Activated T-helper 1 cell treated with anti-CD3 and anti-CD28 coated beads, Interleukin-2, amount 50 U/mL, for 16 hours (primary cell): ENCODE measurements at places on chromosomes 5 and 9.

- no peak for DNase-seq
Observed at GRCh38 chr9:21580636-21581378, 98.7 kb upstream of the IFNE start.

GRCh38 chr9:20297646-20298084 is 324.6 kb downstream of the MLLT3 start:
- DNase-seq, result no peak

DNA sequence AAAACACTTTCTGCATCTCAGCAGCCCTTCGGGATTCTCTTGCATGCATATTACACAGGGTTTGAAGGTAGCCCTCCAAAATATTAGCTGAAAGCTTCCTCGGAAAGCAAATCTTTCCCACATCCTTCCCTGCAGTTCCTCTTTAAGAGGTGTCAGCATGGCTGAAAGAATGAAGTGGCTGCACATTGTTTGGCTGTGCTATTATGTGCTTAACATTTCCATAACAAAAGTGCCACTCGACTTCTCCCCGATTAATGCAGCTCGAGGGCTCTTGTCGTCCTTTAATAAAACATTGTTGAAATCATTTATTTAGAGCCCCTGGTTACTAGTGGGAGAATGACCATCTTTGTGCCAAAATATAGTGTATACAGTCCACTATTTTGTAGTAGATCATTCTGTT is 6.5 kb downstream of the GAS1 start:
- no peak for DNase-seq

- no peak for DNase-seq
Observed at GRCh38 chr9:37421914-37422288, 595 bp upstream of the GRHPR start.

- DNase-seq, result no peak
Observed at GRCh38 chr9:132384376-132384775, 22.3 kb downstream of the TTF1 start.

DNA sequence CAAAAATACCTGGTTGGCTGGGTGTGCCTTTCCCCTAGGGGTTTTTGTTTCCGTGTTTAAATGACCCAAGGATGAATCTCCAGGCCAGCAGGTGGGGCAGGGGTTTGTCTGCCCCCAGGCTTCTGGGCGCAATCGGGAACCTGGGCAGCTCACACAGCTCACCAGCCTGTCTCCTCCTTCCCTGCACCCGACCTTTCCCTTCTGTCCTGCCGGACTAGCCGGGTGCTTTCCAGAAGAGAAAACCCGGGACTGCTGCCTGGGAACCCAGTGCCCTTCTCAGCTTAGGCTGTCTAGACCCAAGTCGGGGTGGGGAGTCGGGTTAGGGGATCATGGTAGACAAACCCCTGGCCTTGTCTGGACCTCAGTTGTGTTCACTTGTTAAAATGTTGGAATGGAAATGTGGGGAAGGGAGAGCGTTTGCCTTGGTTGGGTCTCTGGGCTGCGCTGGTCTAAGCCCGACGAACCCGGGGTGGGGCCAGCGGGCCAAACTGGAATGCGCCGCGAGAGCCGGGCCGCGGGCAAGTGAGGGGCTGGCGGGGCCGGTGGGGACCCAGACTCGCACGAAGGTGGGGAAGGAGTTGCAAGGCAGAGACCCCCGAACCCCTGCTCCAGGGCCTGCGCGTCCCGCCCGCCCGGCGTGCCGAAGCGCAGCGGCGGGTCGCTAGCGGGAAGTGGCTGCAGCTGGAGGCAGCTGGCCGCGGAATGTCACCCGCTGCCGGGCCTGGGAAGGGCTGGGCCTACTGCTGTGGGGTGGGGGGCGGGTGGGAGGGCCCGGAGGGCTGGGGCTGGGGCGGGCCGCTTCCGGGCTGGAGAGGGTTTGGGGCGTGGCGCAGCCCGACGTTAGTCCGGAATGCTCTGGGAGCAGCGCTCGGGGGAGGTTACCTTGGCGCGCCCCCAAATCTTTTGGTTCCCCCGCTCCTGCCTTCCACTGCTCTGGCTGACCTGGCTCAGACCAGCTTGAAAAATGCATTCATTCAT is 84.6 kb downstream of the DAB2IP start:
- DNase-seq, result no peak

GRCh38 chr9:27719711-27720110 is 146.4 kb upstream of the C9orf72 start:
- no peak for DNase-seq

DNA sequence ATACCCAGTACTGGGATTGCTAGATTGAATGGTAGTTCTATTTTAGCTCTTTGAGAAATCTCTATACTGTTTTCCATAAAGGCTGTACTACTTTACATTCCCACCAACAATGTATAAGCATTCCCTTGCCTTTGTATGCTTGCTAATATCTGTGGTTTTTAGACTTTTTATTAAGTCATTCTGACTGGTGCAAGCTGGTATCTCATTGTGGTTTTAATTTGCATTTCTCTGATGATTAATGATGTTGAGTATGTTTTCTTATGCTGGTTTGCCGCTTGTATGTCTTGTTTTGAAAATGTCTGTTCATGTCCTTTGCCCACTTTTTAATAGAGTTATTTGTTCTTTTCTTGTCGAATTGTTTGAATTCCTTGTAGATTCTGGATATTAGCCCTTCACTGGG is 512.7 kb upstream of the PAPPA start:
- no peak for DNase-seq

- DNase-seq, result no peak
Observed at GRCh38 chr5:41908374-41909079, 4.4 kb downstream of the RIMOC1 start.

DNA sequence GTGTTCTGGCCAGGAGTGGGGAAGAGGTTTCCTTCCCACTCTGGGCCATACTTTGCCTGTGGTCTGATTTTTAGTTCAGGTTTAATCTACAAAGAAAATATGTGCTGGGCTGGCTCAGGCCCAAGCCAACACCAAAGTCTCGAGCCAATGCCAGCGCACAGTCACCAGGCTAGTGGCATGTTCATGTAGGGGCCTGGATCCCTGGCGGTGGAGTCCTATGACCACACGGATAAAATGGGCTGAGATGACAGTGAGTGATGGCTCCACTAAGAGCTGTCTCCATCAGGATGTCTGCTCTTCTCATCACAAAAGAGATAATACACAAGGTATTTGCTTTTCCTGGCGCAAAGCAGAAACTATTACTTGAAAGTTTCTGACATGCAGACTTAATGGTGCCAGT is 92.9 kb upstream of the PTPN3 start:
- no peak for DNase-seq

GRCh38 chr9:83620841-83621636 is 1.9 kb upstream of the IDNK start:
- DNase-seq, result no peak

DNA sequence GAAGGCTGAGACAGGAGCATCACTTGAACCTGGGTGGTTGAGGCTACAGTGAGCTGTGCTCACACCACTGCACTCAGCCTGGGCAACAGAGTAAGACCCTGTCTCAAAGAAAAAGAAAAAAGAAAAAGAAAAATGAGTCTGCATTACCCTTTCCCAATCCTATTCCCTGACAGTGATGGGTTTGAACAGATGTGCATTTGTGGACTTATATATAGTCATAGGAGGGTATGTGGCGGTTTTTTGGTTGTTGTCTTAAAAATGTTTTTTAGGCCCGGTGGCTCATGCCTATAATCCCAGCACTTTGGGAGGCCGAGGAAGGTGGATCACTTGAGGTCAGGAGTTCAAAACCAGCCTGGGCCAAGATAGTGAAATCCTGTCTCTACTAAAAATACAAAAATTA is 13.4 kb downstream of the HDHD3 start:
- no peak for DNase-seq

DNA sequence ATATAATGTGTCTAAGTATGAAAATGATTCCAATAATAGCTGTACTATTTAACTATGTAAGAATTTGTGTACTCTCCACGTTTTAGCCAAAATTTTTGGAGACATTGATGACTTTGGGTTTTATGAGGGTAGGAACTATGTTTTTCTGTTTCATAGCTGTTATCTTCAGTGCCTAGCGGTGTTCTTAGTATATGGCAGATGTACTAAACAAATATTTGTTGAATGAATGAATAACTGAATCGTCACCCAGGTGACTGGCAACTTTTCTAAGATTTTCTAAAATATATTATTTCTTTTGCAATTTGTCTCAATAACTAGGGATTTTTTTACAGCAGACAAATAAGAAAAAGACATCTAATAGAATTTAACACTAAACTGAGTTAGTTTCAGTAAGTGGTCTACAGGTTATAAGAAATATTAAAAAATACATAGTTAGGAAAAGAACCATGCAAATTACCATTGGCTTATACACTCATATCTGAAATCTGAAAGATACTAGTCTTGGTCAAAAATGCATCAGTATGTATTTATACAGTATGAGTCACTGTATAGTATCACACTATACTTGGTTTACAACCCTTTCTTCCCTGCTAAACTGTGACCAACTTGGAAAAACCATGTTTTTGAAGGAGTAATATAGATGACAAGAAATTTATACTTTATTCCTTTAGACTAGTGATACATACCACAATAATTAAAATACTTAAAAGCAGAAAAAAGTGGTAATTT is 10.5 kb upstream of the ERCC6L2 start:
- DNase-seq, result no peak
